ENCODE measurements at places on chromosomes 11 and 22.

DNA sequence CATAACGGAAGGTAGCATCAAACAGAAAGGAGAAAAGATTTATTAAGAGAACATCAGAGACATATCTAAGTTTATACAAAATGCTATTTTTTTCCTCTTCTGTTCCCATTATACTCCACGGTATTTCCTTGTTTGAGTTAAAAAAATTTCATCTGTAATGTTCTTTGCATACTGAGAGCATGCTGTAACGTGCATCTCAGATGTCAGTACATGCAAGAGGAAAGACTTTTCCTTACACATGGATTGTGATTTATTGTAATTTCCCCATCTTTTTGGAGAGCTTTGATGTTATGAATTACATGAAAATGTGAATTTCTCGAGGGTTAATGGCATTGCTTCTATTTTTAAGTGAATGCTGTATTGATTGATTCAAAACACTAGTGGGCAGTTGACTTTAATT, 1164.0 kb downstream of the LRRC4C start:
- no peak for DNase-seq

DNA sequence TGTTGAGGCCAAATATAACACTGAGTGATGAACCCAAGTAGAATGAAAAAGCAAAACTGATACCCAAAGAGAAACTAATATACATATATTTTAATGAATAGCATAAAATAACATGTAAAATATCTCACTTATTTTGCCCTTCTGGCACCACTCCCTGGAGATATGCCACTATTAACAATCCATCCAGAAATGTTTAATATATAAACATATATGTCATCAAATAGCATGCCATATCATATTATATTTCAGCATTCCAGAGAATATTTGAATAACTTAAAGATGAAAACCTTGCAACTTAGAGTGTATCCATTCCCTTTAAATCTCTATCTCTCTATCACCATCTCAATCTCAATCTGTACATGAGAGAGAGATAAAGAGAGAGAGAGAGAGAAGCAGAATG, 1073.3 kb upstream of the RAG2 start:
- no peak for DNase-seq

DNA sequence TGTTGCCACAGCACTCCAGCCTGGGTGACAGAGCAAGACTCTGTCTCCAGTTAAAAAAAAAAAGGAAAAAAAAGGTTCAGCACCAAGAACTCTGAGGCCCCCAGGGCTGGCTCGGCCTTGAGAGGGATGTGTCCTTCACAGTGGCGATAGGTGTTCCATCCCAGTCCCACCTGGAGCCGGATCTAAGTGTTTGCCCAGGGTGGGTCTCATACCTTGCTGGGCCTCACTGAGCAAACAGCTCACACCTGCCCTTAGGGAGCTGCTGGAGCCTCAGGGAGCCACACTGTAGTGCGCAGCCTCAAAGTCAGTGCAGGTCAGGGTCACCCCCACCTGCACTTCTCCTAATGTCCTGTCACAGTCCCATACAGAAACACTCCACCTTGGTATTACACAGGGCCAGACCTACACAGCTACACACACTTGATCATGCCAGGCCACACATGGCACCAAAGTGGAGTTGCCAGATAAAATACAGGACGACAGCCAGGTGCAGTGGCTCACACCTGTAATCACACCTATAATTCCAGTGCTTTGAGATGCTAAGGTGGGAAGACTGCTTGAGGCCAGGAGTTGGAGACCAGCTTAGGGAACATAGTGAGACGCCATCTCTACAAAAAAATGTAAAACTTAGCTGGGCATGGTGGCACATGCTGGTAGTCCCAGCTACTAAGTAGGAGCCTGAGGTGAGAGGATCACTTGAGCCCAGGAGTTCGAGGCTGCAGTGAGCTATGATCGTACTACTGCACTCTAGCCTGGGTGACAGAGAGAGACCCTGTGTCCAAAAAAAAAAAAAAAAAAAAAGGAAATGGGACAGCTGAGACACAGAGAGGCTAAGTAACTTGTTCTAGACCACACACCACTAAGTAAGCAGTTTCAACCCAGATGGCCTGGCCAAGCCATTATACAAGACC, 7.3 kb downstream of the STARD10 start:
- no peak for DNase-seq

- no peak for DNase-seq
Observed at GRCh38 chr11:66891851-66892660, 35.2 kb downstream of the LRFN4 start.

DNA sequence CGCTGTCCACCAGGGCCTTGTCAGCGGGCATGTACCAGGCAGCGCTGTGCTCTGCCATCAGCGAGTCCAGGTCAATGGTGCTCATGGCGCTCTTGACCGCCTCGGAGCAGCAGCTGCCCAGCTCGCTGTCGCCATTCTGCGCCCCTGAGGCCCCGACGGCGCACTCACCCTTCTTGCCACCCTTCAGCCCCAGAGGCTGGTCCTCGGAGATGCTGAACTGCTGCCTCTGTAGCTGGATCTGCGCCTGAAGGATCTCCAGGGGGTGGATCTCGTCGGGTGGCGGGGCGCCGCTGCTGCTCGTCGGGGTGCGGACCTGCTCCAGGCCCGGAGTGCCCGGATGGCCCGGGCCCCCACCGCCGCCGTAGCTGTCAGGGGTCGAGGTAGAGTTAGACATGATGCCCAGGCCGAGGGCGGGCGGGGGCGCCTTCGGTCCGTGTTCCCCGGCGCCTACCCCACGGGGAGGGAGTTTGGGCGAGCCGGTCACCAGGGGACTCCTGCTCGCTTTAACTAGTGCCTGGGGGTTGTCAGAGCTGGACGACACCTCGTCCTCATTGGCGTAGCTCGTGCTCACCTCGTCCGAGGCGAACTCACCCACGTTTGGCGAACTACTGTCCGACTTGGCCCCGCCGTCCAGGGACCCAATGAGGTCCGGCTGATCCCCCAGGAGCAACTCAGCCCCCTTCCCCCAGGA, 4.6 kb downstream of the MN1 start:
- no peak for DNase-seq

DNA sequence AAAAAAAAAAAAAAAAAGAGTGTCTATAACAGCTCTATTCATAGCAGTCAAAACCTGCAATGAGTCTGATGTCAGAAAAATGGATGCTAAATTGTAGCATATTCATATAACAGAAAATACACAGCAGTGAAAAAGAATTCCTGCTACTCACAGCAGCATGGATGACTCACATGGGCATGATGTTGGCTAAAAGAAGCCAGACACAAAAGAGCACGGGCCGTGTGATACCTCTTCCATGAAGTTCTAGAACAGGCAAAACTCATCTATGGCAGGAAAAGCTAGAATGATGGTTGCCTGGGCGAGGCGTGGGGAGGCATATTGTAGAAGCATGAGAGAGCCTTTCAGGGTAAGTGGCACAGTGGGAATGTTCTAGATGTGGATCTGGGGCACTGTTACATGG, 18.9 kb downstream of the PLAAT3 start:
- no peak for DNase-seq

DNA sequence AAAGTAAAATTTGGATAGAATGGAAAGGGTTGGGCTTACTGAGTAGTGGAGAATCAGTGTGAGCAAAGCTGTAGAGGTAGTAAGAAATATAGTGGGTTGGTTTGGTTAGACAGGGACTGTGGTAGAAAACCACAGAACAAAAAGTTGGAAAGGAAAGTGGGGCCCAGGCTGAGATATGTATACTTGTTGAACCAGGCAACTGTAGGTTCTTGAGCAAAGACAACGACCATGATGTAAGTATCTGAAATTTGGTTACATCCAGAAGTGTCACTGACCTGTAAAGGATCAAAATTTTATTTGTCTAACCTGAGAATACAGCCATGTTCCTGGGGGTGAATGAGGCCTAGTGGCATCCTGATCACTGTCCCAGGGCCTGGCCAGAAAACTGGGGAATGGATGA, 114.1 kb downstream of the STIM1 start:
- no peak for DNase-seq

- DNase-seq: no peak
Observed at GRCh38 chr11:11998091-11998781, 10.2 kb downstream of the DKK3 start.

DNA sequence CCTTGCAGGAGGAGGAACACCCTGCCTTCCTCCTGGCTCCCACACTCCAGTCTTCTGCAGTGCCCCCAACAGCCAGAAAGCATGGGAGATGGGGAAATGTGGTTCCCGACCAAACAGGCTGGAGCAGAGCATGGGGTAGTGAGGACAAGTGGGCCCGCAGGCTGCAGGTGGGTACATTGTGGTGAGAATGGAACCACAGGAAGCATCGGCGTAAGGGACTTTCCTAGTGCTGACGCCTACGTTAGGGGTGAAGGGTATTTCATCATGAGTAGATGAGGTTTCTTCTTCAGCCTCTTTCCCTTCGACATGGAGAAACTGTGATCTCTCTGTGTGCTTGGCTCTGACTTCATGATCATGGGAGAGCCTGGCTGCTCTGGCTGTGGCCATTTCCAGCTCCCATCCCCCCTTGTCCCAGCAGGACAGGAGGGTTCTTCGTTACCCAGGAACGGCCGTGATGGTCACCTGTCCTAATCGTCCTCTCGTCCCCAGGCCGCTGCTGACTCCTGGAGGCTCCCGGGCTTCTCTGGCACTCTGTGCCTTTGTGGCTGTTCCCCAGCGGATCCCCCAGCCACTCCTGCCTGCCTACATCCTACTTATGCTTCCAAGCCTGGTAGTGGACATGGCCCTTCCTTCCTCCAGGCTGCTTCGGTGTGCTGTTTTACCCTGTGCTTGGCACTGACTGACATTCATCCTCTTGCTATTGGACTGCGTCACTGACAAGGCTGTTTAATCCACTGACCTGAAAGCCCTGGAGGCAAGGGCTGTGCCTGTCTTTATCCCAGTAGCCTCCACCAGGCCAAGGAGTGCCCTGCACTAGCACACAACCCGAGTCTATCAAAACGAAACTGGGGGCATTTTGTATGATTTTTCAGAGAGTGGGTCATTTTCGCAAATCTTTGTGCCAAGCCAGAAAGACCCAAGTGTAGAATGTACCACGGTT, 65.2 kb upstream of the CECR2 start:
- DNase-seq: no peak

- DNase-seq: no peak
Observed at GRCh38 chr11:58531865-58532341, 24.0 kb upstream of the OR5B21 start.

DNA sequence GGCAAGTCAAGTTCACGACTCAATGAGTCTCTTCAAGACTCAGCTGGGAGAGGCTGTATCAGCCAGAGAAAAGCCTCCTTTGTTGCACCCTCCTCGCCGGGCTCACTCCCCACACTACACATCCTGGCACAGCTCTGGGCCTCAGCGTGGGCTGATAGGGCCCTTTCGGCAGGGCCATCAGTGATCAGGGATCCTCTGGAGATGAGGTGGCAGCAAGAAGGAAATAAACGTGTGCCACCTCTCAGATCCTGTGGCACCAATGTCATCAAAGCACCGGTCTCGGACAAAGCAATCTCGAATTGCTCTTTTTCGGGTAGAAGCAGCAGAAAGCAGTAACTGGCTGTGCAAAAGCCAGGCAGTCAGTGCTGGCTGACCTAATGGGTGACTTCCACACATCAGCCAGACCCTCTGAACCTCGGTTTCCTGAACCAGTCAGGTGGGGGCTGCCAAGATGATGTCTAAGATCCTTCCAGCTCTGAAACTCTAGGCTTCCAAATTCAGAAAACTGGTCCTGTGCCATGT, 2.1 kb downstream of the EHD1 start:
- DNase-seq: no peak

DNA sequence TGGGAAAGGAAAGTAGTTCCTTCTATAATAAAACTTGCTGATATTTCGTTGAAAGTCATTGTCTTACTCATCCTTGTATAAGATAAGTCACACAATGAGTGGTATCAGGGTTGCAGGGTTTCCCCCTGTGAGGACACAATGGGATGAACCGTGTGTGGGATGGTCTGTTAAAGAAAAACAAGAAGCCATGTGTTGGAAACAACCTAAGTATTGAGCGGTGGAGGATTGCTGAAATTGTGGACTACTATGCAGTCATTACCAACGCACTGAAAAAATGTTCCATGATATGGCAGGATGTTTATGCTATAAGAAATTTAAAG, 28.6 kb downstream of the PTPRJ start:
- no peak for DNase-seq

GRCh38 chr11:126719740-126720139, 280.8 kb downstream of the KIRREL3 start:
- DNase-seq: no peak

DNA sequence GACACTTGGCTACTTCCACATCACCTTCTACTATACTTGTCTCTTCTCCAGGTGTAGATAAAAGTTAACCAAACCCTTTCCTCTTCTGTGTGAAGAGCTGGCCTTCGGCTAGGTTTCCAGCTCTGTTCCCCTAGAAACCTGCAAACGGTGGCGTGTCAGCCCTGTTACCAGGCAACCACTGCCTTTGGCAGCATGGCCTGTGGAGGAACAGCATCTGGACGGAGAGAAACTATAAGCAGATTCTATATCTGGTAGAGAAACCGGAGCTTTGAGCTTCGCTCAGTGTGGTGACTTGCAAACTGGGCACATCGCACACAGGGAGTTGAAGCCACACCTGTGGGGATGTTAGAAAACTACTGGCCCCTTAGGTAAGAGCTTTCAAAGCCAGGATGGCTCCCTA, 35.9 kb downstream of the ARAP1 start:
- DNase-seq: no peak

GRCh38 chr11:57560146-57560545, 7.3 kb downstream of the UBE2L6 start:
- no peak for DNase-seq

DNA sequence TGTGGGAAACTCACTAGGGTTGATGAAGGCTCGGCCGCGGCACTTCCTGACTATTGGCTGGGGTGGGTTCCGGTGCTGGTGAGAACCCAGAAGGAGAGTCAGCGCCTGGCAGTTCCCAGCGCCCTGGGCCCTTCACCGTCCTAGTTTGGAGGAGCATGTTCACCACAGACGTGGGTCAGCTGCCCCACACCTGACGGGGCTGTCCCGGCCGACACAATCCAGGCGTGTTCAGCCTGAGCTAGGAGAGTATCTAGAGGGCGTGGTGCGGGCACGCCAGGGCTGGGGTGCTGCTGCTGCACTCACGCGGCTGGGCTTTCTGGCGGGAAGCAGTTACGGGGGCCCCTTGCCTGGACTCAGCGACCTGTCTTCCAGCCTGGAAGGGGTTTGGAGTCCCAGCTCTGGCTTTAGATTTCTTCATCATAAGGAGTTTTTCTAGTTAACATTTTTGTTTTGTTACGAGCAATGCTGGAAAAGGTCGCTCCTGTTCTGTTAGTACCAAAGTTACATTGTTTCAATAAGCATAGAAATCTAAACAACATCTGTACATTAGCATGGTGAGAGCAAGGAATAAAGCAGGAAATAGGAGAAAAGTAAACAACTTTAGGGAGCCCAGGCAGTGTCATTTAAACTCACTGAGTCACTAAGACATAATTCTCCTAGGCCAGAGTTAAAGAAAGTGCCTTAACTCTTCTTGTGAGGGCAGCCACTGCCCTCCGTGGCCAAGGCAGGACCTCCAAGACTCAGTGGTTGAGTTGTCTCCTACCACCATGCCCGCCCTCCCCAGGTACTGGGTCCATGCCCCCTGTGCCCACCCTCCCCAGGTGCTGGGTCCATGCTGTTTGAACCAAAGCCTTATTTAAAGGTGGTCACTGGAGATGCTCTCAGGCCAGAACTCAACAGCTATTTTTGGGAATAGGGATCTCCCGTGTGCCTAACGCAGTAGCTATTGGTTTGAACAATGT, 12.1 kb upstream of the ADORA2A start:
- no peak for DNase-seq

Measured in SIG-M5 (cell line).